ENCODE measurements at places on chromosomes 2 and 18. TPM values are rescaled to one million over a fixed set of nuclear protein-coding genes. Genes with fewer than 3 reads are reported as not detected.

The DLX1 gene
- total RNA-seq: not detected

The TUBA3D gene
- total RNA-seq: not detected

The EDAR gene
- total RNA-seq: not detected

The GAREM1 gene
- total RNA-seq: 40.9 TPM

The EMX1 gene
- not detected for total RNA-seq

The HRH4 gene
- 0.44 TPM for total RNA-seq

The DSG4 gene
- total RNA-seq: not detected

The PTPN18 gene
- 64.3 TPM for total RNA-seq

The DHX57 gene
- total RNA-seq: 19.1 TPM

The FBLN7 gene
- 1.3 TPM for total RNA-seq

The TSN gene
- 47.1 TPM for total RNA-seq

The R3HDM1 gene
- 23.0 TPM for total RNA-seq

The MATN3 gene
- 3.1 TPM for total RNA-seq

The NAT8 gene
- total RNA-seq: not detected

The PARD6G gene
- total RNA-seq: 4.1 TPM

The MROH2A gene
- total RNA-seq: not detected

The IL1F10 gene
- total RNA-seq: not detected

The TEKT4 gene
- total RNA-seq: not detected

The UCN gene
- not detected for total RNA-seq

The WNT10A gene
- not detected for total RNA-seq

The VPS4B gene
- 44.5 TPM for total RNA-seq

The LIPG gene
- not detected for total RNA-seq

The EPB41L3 gene
- 225 TPM for total RNA-seq

The NEDD4L gene
- total RNA-seq: 54.1 TPM

Data from subcutaneous adipose tissue (tissue), 4 donors.